ENCODE measurements at places on chromosomes 12 and 14.
A peak's percentile ranks its signal among the peaks of the same experiment; 100 is the strongest.

- peak; percentile 91 for DNase-seq
Measured at GRCh38 chr12:9741726-9742125, 8.8 kb upstream of the CLECL1 start.

DNA sequence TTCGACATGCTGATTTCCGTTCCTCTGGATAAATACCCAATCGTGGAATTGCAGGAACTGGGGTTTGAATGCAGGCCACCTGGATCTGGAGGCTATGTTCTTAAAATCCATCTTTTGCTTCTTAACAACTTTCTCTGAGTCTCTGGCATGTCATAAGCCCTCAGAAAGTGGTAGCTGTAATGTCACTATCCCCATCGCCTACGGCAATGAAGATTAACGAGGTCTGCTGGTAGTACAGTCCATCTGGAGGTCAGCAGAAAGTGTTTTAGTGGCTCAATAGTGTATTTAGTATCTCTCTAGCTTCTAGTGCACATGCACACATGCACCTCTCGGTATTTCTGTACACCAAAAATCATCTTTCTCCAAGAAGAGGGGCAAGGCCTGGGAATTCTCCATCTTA, 130.3 kb upstream of the NOS1 start:
- no peak for DNase-seq

GRCh38 chr14:55381040-55381439, 30.6 kb downstream of the ATG14 start:
- no peak for DNase-seq

GRCh38 chr12:132658149-132658894, 28.8 kb downstream of the POLE start:
- no peak for DNase-seq

- DNase-seq = no peak
Measured at GRCh38 chr14:53406519-53406918, 253.4 kb upstream of the DDHD1 start.

GRCh38 chr12:112998987-112999767, 20.9 kb downstream of the OAS2 start:
- DNase-seq = no peak

- DNase-seq = no peak
Measured at GRCh38 chr14:75885829-75886228, 96.0 kb downstream of the TGFB3 start.

GRCh38 chr12:73112035-73112816, 840.1 kb downstream of the TRHDE start:
- DNase-seq = no peak

GRCh38 chr14:80764921-80765507, 176.5 kb downstream of the CEP128 start:
- DNase-seq = no peak

- peak; percentile 14 for DNase-seq
Measured at GRCh38 chr12:102917026-102917787, at the start of gene PAH. Gene PAH, minus strand, starts transcription at chr12:102917244. Its CDS starts 114 bp downstream, at chr12:102917130.

DNA sequence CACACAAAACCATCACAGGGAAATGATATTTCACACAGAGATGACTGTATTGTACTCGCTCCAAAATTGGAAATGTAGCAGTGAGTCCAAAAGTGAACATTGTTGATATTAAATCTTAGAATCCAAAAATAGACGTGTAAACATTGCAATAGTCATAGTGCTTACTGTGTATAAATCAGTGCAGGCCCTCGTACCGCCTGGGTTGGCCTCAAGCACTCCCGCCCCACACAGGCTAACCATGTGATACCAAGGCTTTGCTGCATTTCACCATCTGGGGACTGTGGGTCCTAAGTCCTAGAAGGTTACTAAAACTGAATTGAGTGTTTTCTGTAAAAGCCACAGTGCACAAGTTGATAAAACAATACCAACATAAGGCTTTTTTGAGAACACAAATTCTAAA, 107.3 kb downstream of the PPP2R5E start:
- DNase-seq = no peak

- peak; percentile 60 for DNase-seq
Measured at GRCh38 chr12:89525305-89525823, 483 bp downstream of the POC1B start.

- DNase-seq = no peak
Measured at GRCh38 chr14:20801726-20802125, 918 bp downstream of the RNASE1 start.

Data from activated naive CD4-positive, alpha-beta T cell treated with anti-CD3 and anti-CD28 coated beads for 36 hours (primary cell).